Activated CD8-positive, alpha-beta memory T cell treated with anti-CD3 and anti-CD28 coated beads for 1 hour (primary cell): ENCODE measurements at places on chromosomes 2 and 18.

GRCh38 chr18:9323750-9324445, 10.7 kb upstream of the TWSG1 start:
- DNase-seq: no peak

- no peak for DNase-seq
Observed at GRCh38 chr2:154762638-154763037, 64.1 kb downstream of the KCNJ3 start.

DNA sequence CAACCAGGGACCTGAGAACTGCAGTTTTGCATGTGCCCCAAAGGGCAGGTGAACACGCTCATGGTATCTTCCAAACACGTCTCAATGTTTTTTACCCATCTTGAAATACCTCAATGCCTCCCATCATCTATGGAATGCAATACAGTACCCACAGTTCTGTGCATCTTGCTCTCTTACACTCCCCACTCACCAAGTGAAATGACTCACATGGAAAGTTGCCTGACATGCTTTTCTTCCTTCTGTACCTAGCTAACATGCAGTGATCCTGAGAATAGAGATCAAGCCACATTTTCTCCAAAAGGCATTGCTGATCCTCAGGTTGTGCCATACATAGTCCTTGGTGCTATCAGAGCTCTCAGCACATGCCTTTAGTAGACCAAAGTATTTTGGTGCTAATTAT, 373.9 kb downstream of the GPD2 start:
- DNase-seq: no peak

DNA sequence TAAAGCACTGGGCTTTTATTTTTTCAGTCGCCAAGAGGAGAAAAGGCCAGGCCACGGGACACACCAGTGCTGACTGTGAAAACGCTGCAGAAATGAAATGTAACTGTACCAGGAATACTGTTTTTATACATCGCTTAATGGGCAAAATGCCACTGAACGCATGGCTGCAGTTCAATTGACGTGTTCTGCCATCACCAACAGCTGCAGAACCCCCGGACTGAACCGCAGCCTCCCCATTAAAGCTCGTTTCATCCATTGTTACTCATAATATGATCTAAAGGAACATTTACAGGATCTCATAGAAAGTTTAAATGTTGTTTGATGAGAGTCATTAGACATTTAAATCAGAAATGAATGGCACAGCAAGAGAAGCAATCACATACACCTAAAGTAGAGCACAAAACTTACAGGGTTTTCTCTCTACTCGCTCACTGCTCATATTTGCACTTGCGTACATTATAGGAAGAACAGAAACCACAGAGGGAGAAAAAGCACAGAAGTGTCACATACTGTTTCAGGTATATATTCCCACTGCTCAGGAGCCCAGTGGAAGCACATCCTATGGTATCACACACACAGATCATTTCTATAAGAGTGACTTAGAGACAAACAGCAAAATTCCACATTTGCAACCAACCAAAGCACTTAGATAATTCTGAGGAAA, 35.3 kb downstream of the TCF4 start:
- DNase-seq: no peak

DNA sequence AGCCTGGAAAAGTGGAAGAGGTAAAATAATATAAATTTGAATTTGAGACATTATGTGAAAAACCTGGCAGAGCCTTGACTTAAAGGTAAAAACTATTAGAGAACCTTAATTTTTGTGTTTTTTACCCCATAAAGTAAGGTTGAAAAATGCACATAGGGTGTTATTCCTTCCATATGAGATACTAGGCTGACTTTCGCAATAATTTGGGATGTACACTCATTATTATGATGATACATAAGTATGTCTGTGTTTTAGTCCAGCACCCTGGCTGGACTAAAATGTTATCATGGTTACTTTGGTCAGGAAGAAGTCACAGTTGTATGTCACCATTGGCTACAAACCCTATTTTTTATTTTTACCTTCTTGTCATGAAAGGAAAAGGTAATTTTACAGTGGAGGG, 19.8 kb downstream of the NEMP2 start:
- no peak for DNase-seq

DNA sequence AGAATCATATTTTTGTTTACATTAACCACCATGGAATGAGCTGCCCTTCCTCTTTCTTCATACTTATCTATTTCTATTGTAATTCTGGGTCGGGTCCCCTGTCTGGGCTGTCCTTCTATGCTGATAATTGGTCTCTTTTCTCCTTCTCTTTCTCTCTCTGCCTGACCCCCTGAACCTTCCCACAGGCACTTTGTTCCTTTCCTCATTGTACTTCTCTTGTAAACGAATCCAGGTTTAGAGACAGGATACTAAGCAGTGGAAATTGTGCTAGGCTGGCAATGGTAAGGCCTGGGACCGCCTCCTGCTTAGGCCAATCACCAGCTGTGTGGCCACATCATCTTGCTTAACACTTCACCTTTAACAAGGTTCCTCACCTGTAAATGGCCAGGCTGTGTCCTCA, 137.0 kb downstream of the ZNF532 start:
- DNase-seq: no peak

GRCh38 chr2:188527141-188527540, 235.5 kb downstream of the GULP1 start:
- DNase-seq: no peak

DNA sequence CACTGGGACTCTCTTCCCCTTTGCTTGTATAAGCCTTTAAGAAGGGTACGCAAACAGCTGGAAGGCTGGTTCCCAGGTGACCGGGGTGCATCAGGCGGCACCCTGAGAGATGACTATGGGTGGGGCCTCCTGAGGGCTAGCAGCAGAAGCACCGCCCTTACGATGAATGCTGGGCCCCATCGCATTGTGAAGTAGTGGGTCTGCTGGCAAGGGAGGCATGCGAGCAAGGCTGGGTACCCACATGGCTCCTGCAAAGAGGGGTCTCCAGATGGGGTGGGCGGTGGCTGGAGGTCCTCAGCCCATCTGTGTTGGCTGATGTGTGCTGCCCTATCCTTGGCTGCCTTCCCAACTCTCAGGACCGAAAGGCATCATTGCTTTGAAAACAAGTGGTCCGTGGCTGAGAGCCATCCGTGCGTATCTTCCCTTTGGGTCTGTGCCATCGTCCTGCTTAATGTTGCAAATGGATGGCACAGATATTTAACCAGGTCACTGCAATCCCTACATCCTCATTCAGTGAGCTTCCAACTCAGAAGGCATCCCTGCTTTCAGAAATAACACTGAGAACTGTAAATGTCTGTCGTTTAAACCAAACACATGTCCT, 83.5 kb upstream of the GPC1 start:
- no peak for DNase-seq

DNA sequence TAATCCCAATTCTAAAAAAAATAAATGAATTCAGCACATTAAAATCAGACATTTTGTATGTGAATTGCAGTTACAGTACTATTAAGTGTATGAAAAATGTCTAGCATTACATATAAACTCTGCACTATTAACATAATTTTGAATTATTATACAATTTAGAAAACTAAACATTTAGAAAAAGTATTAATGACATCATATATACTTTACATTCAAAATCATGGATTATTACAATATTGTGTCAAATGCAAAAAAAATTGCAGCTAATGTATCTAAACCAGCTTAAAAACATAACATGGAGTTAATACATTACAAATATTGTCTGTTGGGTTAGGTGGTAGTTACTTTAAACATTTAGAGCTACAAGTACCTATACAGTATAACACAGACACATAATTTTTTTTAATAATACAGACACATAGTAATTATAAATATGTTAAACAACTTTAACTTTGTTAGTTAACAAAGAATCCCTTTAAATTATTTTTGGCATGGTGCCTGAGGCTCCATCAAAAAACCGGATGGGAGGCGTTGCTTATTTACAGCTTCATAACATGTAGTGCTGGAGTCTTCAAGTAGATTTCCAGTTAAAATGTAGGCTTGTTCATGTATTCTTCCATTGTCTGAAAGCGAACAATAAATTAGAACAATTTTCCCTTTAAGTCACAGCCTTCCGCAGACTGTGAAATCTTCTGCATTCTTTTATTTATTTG, 79.1 kb downstream of the AP1S3 start:
- DNase-seq: no peak

GRCh38 chr2:200376513-200377354, 70.2 kb downstream of the SPATS2L start:
- no peak for DNase-seq

- DNase-seq: no peak
Observed at GRCh38 chr2:197547163-197547900, 31.5 kb downstream of the MOB4 start.

DNA sequence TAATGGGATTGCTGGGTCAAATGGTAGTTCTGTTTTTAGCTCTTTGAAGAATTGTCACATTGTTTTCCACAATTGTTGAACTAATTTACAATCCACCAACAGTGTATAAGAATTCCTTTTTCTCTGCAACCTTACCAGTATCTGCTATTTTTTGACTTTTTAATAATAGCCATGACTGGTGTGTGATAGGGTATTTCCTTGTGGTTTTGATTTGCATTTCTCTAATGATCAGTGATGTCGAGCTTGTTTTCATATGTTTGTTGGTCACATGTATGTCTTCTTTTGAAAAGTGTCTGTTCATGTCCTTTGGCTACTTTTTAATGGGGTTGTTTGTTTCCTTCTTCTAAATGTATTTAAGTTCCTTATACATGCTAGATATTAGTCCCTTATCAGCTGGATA, 322.3 kb downstream of the CDH2 start:
- DNase-seq: no peak

GRCh38 chr18:60053747-60054304, 154.0 kb downstream of the PMAIP1 start:
- DNase-seq: no peak

DNA sequence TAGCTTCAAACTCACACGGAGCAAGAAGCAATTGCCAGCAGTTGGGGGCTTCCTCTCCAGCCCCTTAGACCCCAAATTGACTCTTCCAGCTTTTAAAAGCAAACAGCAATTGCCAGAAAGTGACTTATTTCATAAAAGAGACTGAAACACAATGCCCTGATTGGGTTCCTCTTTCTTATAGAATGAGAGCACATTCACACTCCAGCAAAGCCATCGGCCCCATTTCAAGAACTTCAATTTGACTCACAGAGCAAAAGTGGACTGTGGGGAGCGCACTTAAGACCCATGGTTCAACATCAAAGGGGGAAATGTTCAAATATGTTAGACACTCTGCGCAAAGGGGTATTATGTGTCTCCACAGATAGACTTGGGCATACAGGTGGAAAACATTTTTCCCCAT, 484.7 kb downstream of the BCL11A start:
- DNase-seq: no peak

GRCh38 chr18:22009242-22009641, 160.1 kb upstream of the GATA6 start:
- no peak for DNase-seq

DNA sequence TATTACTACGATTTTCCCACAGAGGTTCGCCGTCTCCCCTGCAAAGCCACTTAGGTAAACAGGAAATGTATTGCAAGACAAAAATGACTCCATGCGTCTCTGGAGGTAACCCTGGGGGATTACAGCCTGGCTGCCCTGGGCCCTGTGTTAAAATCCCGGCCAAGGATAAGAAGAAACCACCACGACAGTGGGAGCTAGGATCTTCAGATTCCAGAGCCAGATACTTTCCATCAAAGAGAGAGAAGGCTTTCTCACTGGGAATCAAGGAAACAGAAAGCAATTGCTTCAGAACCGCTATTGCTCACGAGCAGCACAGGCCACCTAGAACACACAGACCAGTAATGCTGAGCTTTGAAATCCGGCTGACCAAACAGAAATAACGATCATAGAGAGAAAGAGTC, 97.9 kb upstream of the ZNF516 start:
- no peak for DNase-seq

GRCh38 chr2:174246944-174247381, 1.4 kb downstream of the OLA1 start:
- no peak for DNase-seq

DNA sequence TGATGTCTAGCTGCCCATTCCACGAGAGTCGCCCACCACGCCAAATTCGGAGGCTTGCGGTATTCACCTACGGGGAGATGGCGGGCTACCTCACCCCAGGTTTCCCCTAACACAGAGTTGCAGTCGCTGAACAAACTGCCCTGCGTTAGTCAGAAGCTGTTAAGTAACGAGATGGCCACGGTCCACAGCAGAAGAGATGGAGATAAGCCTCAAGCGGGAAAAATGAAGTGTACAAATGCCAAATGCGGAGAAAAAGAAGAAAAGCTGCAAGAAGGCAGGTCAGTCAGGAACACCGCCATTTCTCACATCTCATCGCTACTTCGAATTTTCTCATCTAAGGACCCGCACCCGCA, 425 bp downstream of the ASB3 start:
- DNase-seq: no peak

- DNase-seq: no peak
Observed at GRCh38 chr18:23776306-23776705, 87.1 kb downstream of the LAMA3 start.

- no peak for DNase-seq
Observed at GRCh38 chr2:130347220-130347925, 4.7 kb downstream of the IMP4 start.

GRCh38 chr2:121810959-121811853, 55.8 kb downstream of the TSN start:
- no peak for DNase-seq

- DNase-seq: no peak
Observed at GRCh38 chr2:3094318-3094717, 283.3 kb downstream of the EIPR1 start.

DNA sequence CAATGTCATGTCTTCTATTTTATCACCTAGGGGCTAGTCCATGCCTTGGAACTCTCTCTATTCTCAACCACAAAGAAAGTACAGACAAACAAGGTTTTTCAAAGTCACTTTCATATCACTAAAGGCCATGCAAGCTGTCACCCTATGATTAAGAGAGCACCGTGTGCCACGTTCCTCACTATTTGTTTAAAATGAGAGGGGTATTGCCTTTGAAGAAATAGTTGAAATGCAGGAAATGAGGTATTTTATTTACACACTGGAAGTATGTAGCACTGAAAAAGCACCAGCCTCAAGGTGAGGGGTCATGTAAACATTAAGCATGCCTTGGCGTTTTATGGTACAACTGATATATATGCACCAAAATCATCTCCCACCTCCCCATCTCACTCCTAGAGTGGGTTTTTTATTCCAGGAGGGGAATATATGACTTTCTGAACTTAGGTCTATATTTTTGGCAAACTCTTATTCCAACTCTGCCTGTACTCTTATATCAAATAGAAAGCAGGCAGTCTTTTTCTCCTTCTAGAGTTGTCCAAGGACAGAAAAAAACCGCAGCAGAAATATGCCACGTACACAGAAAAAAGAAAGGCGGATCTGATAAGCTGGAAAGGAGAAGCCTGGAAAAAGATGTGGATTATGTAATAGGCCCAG, 53.5 kb downstream of the VSNL1 start:
- no peak for DNase-seq

DNA sequence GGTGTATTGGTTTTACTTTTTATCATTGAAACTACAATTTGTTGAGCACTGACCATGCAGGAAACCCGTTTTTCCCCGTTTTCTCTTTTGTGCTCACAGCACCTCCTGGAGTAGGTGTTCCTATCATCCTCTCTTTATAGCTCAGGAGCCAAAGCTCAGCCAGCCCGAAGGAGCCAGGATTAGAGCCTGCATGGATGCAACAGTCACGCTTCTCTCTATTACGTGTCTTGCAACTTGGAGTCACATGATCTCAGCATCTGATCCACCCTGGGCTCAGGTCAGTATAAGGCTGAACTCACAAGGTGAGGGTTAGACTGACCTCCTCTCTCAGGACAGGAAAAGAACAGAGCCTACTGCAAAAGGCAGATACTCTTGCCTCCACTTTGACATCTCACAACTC, 150.5 kb downstream of the MBP start:
- DNase-seq: no peak

- DNase-seq: no peak
Observed at GRCh38 chr2:223952280-223952968, 4.8 kb upstream of the MRPL44 start.
